ENCODE measurements at places on chromosomes 1 and 21. TPM values are rescaled to one million over a fixed set of nuclear protein-coding genes. Genes with fewer than 3 reads are reported as not detected.

The HTR6 gene
- 0.09 TPM for total RNA-seq

The GJA5 gene
- not detected for total RNA-seq

The KIFAP3 gene
- 47.3 TPM for total RNA-seq

The CELA3B gene
- not detected for total RNA-seq

The PGBD2 gene
- total RNA-seq = 3.1 TPM

The PDZK1IP1 gene
- total RNA-seq = not detected
